ENCODE measurements at places on chromosomes 4 and X.

- DNase-seq = no peak
Observed at GRCh38 chr4:51840781-51841180, 2.2 kb upstream of the DCUN1D4 start.

DNA sequence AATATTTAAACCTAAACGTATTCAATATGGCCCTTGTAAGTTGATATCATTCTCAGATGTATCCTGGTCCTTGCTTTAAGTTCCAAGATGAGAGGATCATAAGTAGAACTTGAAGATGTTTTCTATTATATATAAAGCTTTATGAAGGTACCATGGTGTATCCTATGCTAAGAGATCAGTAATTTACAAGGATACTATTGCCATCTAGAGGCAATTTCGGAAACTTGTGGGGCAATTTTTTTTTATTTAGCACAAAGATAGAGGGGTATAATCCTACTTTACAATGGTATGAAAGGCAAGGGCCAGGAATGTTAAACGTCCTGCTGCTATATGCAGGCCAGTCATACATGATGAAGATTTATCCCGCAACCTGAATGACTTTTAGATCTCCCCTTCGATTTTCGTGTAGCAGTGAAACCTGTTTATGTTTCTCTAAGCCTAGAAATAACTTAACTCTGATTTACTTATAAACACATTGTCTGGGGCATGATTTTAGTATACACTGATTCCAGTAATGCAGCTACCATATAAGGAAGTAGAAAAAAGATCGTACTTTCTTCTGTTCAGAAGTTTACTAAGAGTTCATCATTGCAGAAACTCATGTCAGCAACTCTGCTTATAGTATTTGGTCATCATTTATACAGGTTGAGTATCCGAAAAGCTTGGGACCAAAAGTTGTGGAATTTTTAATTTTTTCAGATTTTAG lies 2.6 kb downstream of the SLC25A31 start:
- no peak for DNase-seq

- no peak for DNase-seq
Observed at GRCh38 chr4:147103403-147103946, 157.8 kb upstream of the TTC29 start.

- no peak for DNase-seq
Observed at GRCh38 chr4:105627620-105628019, 75.2 kb downstream of the ARHGEF38 start.

GRCh38 chr4:118954246-118954645 lies 65.6 kb downstream of the SYNPO2 start:
- DNase-seq = no peak

DNA sequence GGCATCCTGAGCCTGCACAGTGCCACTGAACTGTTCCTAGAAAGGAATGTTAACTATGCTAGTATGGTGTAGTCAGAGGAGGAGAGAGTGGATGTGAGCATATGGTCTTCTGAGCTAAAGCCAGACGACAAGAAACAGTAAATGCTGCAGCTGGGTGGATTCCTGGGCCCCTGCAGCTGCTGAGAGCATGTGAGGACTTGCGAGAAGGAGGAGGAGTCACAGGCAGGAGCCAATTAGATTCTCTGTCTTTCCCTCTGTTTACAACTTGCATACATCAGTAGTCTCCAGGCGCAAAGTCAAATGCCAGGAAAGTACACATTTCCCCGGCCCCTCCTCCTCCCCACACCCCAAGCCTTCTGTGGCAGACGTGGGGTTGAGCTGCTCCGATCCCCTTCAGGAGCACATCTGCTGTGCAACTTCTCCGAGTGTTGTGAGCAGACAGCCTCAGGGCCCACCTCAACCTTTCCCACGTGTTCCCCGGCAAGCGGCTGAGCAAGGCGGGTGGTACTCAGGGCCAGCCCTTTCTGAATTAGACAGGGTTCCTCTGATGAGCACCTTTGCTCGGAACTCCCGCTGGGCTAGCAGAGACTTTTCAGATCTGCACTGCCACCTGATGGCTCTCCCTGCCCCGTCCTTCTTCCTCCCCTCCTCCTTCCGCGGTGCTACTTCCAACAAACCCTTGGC lies 108.7 kb upstream of the ATP6AP2 start:
- no peak for DNase-seq

DNA sequence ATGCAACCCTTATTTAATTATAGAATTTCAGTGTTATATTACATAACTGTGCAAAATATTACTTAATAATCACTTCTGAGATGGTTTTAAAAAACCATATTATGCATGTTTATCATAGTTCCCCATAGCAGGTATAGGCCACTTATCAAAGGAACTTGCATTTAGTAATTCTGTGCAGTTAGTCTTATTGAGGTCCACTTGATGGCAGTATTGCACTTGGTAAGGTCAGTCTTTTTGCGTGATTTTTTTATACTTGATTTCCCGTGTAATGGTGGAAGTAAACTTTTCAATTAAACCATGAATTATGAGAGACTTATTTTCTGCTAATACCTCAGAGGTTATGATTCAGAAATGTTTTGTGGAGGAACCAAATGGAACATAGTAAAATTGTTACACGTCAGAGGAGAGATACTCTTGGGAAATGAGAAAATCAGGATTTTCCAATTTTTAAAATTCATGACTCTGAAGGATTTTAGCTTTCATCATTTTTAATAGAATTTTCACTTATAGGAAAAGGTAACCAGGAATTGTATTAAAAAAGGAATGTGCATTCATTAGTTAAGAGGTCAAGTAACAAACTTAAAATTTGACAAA lies 230.0 kb downstream of the CCSER1 start:
- no peak for DNase-seq

GRCh38 chr4:88091378-88091777 lies 67.1 kb downstream of the ABCG2 start:
- no peak for DNase-seq

DNA sequence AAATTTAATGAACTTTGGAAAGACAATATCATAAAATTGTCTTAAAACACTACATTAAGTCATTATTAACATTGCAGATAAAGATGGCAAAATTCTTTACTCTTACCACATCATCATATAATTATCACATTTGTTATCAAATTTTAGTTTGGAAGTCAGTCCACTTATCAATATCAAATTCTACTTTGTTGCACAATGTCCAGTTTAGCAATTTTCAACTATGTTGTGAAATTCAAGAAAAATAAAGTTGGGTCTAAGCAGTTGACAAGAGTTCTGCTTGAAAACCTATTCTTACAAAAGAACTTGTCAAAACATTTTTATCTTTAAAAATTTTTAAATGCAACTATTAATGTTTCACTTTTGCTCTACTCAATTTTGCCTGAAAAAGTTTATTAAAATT lies 44.7 kb upstream of the TET2 start:
- DNase-seq = no peak

GRCh38 chr4:105193536-105193935 lies 46.9 kb downstream of the TET2 start:
- DNase-seq = no peak

- no peak for DNase-seq
Observed at GRCh38 chr4:124970011-124970410, 257.5 kb upstream of the ANKRD50 start.

GRCh38 chr4:54661686-54662085 lies 3.9 kb downstream of the KIT start:
- DNase-seq = no peak

- no peak for DNase-seq
Observed at GRCh38 chr4:160450876-160451275, 1348.0 kb downstream of the RAPGEF2 start.

GRCh38 chr4:3733195-3733594 lies 33.0 kb upstream of the ADRA2C start:
- no peak for DNase-seq

GRCh38 chr4:7960790-7961655 lies 21.4 kb upstream of the AFAP1 start:
- DNase-seq = no peak

DNA sequence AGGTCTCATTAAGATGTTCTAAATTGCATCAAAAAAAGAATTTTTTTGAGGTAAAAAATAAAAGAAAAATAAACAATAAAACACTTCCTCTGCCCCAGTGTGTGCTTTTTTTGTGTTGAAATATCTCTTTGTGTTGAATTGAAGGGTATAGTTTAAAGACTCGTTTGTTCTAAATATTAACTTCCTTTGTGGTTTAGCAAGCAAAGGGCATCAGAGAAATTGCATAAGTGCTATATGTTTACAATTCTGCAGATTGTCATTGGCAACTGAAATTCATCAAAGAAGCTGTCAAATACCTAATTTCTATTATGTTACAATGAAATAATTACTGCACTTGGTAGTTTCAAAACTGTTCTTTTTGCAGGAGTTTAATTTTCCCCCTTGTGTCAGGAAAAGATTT lies 260.5 kb downstream of the DKK2 start:
- no peak for DNase-seq

GRCh38 chrX:137441711-137442110 lies 124.2 kb upstream of the ZIC3 start:
- no peak for DNase-seq
